ENCODE measurements at places on chromosomes 12 and 14. TPM values are rescaled to one million over a fixed set of nuclear protein-coding genes. Genes with fewer than 3 reads are reported as not detected.

DNA sequence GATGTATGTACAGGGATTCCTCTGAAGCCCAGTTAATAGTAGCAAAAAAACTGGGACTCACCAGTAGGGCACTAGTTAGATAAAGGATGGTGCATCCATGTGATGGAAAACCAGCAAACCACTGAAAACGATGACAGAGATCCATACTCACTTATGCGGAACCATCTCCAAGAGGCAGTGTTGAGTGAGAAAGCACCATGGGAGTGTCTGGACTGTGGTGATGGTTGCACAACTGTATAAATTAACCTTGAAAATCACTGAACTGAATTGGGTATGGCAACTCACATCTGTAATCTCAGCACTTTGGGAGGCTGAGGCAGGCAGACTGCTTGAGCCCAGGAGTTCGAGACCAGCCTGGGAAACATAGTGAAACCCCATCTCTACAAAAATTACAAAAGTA, 53.6 kb upstream of the ZFP36L1 start:
- DNase-seq = no peak

GRCh38 chr12:41439801-41440200, 251.7 kb downstream of the PDZRN4 start:
- no peak for DNase-seq

DNA sequence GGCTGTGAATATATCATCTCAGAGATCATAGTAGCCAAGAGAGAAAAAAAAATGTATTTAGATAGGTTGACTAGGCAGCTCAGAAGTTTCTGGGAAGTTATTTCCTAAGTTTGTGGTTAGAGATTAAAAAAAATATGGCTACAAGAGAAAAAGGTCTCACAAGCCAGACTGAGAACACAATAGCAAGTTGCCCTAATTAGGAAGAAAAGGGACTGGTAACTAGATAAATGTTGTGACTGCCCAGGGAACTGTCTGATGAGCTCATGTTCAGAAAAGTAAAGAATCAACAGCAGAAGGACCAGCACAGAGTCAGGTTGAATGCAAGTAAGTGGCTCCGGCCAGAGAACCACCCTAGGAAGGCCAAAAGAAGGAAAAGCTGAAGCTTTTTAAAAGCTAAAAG, 256.6 kb downstream of the PRKD1 start:
- DNase-seq = peak; percentile 25

- no peak for DNase-seq
These were observed 19.8 kb downstream of the GXYLT1 start for GRCh38 chr12:42124764-42125387.

The LRRC43 gene
- not detected for total RNA-seq

DNA sequence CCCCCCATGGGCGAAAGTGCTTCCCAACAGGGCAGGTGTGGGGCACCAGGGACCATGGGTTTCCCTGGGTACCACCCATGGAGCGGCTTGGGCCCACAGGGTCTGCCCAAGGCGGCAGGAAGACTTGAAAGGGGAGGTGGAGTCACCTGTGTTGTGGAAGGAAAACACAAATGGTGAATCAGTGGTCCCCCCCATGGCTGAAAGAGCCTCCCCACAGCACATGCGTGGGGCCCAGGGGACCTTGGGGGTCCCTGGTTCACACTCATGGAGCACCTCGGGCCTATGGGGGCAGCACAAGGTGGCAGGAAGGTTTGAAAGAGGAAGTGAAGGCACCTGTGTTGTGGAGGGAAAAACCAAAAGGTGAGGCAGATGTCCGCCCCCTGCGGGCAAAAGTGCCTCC, 581.9 kb downstream of the ALG10 start:
- DNase-seq = no peak

The ZFYVE21 gene
- total RNA-seq = 31.6 TPM

GRCh38 chr14:96888158-96888557, 91.0 kb downstream of the VRK1 start:
- no peak for DNase-seq

DNA sequence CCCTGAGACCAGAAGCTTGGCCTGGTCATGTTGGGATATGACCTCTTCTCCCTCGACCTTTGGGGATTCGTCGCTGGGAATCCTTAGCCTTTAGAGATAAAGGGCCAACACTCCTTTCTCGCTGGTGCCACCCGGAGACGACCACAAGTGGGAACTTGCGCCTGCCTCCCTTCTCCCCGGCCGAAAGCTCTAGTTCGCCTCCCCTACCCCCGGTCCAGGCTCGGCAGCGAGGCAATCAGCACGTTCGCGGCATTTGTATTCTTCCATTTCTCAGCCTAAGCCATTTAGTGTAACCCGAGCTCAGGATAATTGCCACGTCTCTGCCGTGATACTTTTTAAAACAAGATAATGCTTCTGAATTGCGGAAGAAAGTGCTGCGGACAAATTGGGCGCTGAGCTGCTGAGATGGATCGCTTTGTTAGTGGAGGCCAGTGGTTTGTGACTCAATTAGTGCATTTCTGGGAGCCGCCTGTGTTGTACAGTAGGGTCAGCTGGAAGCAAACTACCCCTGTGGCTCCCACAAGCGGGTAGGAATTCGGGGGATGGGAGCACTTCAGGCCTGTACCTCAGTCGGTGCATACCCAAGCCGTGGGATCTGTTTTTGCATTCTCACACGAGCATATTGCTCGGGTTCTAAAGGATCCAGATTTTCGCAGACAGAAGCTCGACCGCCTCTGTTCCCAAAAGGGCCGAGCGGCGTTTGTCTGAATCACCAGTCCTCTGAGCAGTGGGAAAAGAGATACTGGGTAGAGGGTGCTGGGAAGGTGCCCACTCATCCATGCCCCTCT, 6.8 kb upstream of the SIX1 start:
- DNase-seq = no peak

The POTEM gene
- not detected for total RNA-seq

DNA sequence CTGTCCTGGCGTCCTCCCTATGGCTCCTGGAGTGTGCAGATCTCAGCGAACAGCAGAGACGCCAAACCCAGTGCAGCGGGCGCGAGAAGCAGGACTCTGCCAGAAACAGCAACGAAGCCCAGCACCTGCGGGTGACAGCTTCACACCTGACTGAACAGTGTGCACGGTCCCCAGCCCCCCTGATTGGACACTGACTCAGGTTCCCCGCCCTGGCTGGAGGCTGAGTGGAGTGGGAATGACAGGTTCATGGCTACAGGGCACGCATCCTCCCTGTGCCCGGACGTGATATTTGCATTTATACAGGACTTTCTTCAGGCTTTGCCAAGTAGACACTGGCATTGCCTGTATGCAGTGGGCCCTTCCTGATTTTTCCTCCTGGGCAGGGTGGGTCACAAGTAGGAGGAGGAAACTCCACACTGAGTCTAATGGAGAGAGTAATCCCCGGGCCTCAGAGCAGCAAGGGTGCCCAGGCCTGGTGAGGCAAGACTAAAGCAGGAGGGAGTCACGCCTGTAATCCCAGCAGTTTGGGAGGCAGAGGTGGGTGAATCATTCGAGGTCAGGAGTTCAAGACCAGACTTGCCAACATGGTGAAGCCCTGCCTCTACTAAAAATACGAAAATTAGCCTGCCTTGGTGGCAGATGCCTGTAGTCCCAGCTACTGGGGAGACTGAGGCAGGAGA, 71.6 kb downstream of the ASCL4 start:
- no peak for DNase-seq

DNA sequence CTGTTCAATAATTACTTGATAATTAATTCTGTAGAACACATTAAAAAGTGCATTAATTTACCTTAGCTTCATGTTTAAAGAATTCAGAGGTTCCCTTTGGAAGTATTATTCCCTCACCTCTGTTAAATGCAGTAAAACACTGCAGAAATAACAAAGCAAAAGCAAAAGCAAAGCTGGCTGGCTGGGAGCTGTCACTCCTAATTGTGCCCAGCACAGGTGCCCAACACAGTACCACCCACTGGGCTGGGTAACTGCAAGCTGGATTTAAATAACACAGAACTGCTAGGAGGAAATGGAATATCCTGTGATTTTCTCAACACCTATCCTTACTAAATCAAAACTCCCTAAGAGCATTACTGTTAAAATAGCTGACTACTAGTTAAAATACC, 72.6 kb downstream of the SLC2A13 start:
- DNase-seq = no peak

The R3HDM2 gene
- total RNA-seq = 12.3 TPM

The OR6C2 gene
- total RNA-seq = not detected

The INHBE gene
- 24.8 TPM for total RNA-seq

The KRT85 gene
- total RNA-seq = not detected

The REP15 gene
- 0.25 TPM for total RNA-seq

The SRRM4 gene
- total RNA-seq = 0.04 TPM
